Esophagus squamous epithelium (tissue), 5 donors: ENCODE measurements at places on chromosomes 16 and 17.

- DNase-seq: no peak
These were observed 13.8 kb upstream of the CTCF start for GRCh38 chr16:67548265-67549126.

DNA sequence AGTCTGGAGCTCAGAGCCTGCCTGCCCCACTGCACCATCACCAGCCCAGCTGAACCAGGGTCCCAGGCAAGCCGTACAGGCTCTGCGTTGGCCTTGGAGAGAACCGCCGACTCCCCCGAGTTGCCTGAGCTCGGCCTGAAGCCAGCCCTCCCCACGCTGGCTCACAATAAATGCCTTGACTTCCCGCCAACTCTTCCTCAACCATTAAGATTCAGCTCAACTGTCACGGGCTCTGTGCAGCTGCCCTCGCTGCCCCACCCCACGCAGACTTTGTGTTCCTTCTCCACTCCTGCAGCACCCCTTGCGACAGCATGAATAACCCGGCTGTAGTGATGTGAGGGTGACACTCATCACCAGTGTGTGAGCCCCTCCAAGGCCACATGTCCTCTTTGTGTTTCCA, 4.8 kb upstream of the QPRT start:
- no peak for DNase-seq

DNA sequence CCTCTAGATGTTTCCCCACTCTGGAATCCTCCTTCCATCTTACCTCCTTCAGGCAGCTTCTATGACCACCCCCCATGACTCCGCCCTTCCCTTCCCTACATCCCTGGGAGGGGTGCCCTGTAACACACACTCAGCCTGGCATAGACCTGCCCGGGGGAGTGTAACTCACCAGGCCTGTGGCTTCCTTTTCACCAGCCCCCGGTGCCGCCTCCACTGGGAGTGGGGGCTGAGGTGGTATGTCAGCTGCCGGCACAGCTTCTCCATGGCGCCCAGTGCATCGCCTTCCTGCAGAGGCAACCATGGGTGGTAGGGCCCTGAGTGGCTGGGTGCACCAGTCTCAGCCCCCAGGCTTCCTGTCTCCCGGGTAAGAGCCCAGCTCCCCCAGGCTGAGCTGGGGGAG, 32.3 kb downstream of the TRPV2 start:
- no peak for DNase-seq

- DNase-seq: no peak
These were observed 63.7 kb upstream of the ABCC11 start for GRCh38 chr16:48310908-48311641.

DNA sequence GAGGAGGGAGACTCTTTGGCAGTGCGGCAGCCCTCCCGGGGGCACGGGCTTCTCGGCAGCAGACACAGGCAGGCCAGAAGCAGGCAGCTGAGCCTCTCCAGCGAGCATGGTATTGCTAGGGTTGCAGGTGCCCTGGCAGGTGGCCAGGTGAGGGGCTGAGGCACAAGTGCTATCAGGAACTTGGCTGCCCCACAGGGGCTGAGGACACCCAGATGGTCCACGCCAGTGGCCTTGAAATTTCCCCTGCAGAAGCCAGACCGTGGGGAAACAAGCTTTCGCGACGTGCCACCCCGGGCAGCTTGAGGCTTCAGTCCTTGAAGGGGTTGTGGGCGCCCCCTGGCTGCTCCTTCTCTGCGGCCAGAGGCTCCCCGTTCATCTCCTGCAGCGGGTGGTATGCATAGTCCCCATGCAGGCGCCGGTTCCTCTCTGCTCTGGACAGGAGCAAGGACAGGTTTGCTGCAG, 8.5 kb downstream of the NAGPA start:
- DNase-seq: no peak

DNA sequence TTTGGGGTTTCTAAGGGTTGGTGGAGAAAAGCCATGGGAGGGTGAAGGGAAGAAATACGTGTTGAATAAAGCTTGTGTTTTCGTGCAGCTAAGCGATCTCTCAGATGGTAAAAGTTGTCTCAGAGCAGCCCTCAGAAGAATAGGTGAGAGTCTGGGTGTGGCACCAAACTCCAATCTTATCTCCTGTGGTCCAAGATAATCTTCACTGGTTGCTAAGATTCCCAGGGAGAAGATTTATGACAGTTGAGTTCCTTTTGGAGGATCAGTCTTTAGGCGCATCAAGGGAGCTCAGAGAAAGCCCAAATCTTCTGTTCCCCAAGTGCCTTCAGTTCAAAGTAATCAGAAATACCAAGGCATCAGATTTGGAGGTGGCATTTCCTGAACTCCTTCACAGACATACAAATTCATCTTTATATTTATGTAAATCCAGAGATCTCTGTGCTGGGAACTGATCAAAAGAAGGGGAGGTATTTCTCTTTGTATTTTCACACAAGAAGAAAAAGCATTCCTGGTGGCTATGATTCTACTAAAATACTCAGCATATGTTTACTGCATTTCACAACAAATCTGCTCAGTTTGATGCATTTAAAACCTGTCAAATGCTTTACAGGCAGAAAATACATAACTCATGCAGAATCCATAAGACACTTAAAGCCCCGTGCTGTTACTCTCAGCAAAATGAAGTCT, 102.9 kb downstream of the ABCC12 start:
- no peak for DNase-seq

- DNase-seq: no peak
These were observed 142.0 kb upstream of the CCL2 start for GRCh38 chr17:34113089-34113488.

DNA sequence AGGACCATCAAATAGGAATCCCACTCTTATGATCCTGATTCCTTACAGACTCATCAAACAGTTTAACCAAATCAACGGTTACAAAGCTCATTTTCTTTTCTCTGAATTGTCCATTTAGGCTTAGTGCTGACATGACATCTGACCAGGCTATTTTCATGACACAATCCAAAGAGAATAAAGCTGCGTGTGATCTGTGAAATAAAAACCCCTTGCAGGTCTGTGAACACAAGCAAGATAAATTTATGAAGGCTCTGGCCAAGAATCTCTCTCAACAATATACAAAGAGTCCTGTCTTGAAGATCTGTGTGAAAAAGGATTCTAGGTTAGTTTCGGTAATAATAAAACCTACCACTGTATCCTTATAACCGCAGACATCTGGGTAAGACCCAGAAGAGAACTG, 22.0 kb downstream of the COG1 start:
- DNase-seq: no peak

- no peak for DNase-seq
These were observed 206.5 kb downstream of the ABCC12 start for GRCh38 chr16:47949276-47949675.

- DNase-seq: no peak
These were observed 116.4 kb upstream of the RCVRN start for GRCh38 chr17:10021272-10021984.

DNA sequence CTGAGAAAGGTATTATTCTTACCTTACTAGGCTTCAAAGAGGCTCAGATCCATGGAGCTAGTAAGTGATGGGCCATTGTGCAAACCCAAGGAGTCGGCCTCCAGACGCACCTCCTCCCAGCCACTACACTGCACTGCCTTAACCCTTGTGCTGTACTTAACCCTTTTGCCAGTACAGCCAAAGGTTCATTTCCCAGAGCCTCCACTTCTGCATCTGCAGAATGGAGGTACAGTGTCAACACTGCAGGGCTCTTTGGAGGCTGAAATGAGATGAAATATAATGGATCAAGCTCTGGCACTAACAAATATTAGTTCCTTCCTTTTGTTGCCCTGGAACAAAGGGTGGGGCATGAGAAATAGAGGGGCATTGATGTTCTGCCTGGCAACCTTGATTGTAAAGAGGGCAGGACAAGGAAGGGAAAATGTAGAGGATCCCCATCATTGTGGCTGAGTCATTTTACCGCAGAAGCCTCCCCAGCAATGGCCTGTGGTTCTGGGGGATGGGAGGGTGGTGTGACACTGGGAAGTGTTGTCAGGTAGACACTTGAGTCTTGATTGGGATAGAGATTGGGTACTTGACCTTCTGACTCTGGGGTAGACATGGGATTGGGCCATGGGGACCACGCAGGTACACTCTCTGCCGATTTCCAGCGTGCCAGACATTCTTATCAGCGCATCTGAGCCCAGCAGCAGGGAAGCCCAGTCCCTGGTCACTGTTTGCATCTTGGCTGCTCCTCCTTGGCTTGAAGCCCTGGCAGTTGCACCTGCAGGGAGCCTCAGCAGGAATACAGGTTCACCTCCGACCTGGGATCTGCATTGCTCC, 84.0 kb downstream of the MSI2 start:
- no peak for DNase-seq

GRCh38 chr17:32926183-32926582, 1.8 kb upstream of the TMEM98 start:
- DNase-seq: no peak

GRCh38 chr17:4050971-4051370, 86.7 kb upstream of the ATP2A3 start:
- DNase-seq: no peak

DNA sequence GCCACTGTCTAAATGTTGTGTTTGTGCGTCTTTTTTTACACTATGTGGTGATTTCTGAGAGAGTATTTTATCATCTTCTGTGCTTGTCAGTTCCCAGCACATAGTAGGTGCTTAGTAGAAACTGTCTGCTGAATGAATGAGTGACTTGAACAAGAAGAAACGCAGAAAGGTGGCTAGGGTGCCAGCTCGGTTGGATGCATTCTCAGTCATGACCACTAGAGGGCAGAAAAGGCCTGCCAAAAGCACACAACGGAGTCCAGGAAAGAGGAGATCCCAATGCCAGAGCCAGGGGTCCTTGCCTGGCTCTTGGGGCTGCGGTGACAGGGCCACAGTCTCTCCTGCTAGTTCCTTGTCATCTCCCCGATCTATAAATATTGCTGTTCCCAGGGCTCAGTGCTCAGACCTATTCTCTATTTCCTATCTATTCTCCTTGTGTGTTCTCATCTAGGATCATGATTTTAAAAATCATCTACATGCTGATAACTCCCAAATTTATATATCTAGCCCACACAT, 57.3 kb upstream of the CCL1 start:
- DNase-seq: no peak

DNA sequence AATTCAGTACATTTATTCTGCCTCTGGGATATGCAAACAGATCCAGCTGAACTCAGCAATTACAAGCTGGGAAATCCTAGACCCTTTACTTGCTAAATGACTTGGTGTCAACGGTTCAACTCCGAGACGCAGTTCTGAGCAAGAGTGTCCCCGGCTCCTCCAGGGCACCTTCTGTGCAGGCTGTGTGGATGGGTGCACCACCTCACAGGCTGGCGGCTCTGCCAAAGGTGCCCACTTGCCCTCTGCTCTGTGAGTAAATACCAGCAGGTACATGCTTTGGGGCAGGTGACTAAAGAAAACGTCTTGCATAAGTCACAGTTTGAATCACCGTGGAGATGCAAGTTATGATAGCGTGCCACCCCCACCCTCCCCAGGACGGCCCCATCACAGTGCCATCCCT, 23.3 kb downstream of the MAP1LC3B start:
- no peak for DNase-seq

DNA sequence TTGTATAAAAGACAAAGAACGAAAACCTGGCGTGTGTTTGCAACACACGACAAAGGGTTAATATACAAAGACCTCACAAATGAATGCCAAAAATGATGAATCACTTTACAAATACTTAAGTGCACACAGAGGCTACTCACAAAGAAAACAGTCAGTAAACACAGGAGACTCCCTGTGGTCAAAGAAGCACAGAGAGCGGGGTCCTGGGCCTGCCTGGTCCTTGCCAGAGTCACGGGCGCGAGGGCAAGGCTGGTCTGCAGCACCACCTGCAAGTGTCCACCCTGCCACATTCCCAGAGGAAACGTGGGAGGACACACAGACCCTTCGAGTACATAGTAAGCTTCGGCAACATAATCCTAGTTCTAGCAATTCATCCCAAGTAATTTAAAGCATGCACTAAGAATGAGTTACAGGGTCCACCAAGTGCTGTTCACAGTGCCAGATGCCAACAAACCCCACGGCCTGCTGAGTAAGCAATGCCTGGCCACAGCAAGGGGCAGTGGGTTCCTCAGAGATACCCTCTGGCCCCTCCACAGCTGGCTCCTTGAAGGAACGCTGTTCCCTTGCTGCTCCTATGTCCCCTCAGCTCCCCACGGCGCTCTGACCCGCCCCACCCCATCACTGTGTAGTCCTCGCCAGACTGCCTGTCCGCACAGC, 24.6 kb upstream of the FAAP100 start:
- no peak for DNase-seq

GRCh38 chr17:63538693-63539595, 11.3 kb upstream of the DCAF7 start:
- no peak for DNase-seq

GRCh38 chr16:2933136-2933535, 21.4 kb downstream of the FLYWCH1 start:
- DNase-seq: no peak

- no peak for DNase-seq
These were observed 76.0 kb downstream of the CHD9NB start for GRCh38 chr16:52976539-52977167.

DNA sequence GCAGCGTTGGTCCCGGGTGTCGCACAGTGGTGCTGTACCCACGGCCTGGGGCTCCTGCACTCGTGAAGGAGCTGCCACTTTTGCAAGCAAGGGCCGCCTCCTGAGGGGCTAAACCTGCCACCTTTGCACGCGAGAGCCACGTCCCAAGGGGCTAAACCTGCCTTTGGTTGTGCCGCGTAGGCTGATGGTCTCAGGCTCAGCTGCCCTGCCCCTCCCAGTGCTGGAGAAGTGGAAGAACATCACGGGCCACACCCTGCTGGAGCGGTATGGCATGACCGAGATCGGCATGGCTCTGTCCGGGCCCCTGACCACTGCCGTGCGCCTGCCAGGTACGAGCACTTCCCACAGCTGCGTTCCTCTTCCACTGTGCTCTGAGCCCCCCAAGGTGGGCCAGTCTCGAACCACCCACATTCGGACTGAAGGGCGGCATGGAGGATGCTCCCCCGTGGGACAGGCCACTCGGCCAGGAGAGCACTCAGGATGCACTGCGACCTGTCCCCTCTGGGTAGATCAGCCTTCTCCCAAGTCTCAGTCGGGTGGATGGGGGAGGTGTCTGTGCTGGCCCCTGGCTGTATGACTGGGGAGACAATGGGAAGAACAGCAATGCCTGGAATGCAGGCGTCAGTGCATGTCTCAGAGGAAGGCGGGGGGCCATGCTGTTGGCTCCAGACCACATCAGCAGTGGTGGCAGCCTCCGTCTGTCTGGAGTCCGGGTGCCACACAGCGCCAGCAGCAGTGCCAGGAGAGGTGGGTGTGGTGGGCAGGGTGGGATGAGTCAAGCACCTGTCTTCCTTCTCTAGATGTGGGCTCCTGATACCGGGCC, 20.7 kb downstream of the ACSF3 start:
- no peak for DNase-seq

GRCh38 chr16:89003831-89004208, 26.8 kb upstream of the CBFA2T3 start:
- DNase-seq: no peak

- no peak for DNase-seq
These were observed 8.6 kb upstream of the SKAP1 start for GRCh38 chr17:48438516-48439061.

- DNase-seq: no peak
These were observed 317.4 kb upstream of the TNRC6C start for GRCh38 chr17:77640916-77641605.
